ENCODE measurements at places on chromosomes 7 and 10.

DNA sequence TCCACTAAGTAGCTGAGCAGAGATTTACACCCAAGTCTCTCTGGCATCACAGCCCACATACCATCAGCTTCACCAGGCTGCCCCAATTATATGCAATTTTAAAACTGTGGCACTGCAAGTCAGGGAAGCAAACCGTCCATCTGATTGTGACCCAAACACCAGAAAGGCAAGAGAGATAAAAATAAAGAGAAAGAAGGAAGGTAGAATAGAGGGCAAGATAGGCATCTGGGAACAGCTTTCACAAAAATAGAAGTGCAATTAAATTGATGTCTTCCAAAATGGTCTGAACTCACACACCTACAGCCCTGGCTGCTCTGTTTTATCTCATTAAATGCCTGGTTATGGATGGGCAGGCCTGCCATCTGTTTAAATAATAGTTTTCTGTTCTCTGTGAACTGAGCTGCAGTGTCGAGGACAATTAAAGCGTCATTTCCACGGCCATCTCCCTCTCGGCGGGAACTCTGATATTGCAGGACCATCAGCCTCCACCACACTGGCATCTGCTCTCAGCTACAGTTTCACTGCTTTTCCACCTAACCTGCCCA, 509.1 kb downstream of the INHBA start:
- DNase-seq: no peak

DNA sequence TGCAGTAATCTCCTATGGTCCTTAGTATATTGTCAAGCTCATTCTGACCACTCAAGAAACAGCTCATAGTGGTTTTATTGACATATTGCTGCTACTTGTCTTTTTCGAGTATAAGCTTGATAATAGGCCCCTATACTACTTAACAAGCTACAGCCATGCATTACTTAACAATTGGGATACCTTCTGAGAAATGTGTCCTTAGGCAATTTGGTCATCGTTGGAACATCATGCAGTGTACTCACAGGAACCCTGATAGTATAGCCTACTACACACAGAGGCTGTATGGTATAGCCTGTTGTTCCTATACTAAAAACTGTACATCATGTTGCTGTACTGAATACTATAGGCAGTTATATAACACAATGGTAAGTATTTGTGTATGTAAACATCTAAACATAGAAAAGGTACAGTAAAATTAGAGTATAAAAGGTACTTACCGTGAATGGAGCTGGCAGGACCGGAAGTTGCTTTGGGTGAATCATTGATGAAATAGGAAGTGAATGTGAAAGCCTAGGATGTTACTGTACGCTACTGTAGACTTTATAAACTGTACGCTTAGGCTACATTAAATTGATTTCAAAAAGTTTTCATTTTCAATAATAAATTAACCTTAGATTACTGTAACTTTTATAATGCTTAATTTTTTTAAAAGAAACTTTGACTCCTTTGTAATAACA, 160.9 kb downstream of the LRRC4 start:
- DNase-seq: no peak

GRCh38 chr7:16609842-16610450, 35.6 kb downstream of the ANKMY2 start:
- DNase-seq: no peak

- no peak for DNase-seq
These were observed 251.4 kb downstream of the MAD1L1 start for GRCh38 chr7:1981201-1981877.

GRCh38 chr7:105279688-105280007, 109.1 kb downstream of the SRPK2 start:
- DNase-seq: no peak

DNA sequence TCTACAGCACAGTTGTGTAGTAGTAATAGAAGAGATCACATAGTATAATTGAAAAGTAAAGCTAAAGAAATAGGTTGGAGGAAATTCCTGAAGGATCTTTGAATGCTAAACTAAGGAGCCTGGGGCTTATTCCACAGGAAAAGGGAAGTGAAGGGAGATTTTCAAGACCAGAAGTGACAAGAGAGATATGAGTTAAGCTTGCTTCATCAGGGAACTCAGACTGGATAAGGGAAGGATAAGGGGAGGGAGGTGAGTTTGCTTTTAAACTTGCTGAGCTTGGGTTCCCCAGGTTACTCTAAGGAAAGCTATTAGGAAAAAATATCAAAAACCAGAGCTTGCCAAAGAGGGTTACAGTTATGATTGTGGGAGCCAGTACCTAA, 182.4 kb downstream of the RAPGEF5 start:
- DNase-seq: no peak

DNA sequence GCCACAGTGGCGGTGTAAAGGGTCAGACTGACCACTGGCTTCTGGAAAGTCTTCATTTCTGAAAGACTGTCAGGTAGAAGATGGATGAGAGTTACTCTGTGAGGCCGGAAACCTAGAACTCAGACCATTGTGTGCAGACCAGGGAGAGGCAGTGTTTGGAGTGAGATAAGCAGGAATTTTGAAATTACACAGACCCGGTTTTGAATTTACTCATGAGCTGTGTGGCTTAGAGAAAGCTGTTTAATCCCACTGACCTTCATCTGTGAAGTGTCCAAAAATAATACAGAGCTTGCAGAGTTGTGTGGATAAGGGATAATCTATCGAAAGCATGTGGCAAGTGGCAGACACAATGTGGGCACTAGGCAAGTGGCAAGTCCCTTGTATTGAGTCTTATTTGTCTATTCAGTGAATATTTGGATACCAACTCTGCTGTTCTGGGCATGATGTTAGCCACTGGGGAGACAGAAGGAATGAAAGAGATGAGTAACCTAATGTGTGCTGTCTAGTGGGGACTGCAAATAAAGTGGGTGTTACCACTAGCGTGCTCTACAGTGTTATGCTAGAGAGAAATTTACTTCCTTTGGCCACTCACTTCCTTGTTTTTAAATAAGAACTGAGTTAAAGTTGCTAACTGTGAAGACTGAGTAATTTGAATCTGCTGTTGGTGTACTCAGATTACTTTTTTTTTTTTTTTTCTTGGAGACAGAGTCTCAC, 69.4 kb downstream of the KIAA1217 start:
- no peak for DNase-seq

All from brain pericyte (primary cell).